SJSA1 (cell line): ENCODE measurements at places on chromosomes 13 and 19. TPM values are rescaled to one million over a fixed set of nuclear protein-coding genes. Genes with fewer than 3 reads are reported as not detected.

The ADGRE1 gene
- 0.16 TPM in 1 of 2 replicates, not detected in the other for total RNA-seq

The NLRP5 gene
- not detected in 2 replicates for total RNA-seq

The HMGB1 gene
- 710 and 801 TPM in 2 replicates for total RNA-seq

The SAE1 gene
- total RNA-seq = 321 and 324 TPM in 2 replicates

The FGF22 gene
- total RNA-seq = 0.13 TPM in 1 of 2 replicates, not detected in the other

The PROZ gene
- total RNA-seq = not detected in 2 replicates

The KLK3 gene
- total RNA-seq = not detected in 2 replicates

The ZNF570 gene
- 2.9 and 4.0 TPM in 2 replicates for total RNA-seq

The FLT1 gene
- 1.6 and 3.8 TPM in 2 replicates for total RNA-seq

The PLIN3 gene
- 178 and 210 TPM in 2 replicates for total RNA-seq

The KASH5 gene
- not detected in 2 replicates for total RNA-seq

The EDNRB gene
- total RNA-seq = not detected in 2 replicates

The C19orf33 gene
- total RNA-seq = not detected in 2 replicates

The PNKP gene
- total RNA-seq = 19.6 and 35.0 TPM in 2 replicates

The LCP1 gene
- total RNA-seq = 49.3 and 73.0 TPM in 2 replicates

The FBN3 gene
- total RNA-seq = not detected in 2 replicates
